Stimulated activated CD8-positive, alpha-beta memory T cell treated with anti-CD3 and anti-CD28 coated beads, Interleukin-15, amount 100 ng/mL, for 24 hours (primary cell): ENCODE measurements at places on chromosomes 1 and 21.

GRCh38 chr1:18452550-18452949 lies 28.2 kb upstream of the KLHDC7A start:
- no peak for DNase-seq

DNA sequence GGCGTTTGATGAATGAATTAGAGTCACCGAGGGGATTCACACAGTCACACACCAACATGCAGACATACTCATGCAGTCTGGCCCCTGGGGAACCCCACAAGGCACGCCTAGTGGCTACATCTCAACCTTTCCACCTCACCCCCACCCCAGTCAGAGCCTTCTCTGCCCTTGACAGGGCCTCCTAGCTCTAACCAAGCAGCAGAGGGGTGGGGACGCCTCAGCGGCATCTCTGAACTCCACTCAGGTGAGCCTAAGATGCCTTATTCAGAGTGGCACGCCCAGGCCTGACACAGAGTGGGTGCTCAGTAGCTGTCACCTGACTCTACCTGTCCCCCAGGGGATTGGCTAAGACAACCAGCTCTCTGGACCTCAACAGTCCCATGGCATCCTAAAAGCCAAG lies 3.7 kb upstream of the SDC3 start:
- no peak for DNase-seq

GRCh38 chr1:63622849-63623566 lies 29.8 kb downstream of the PGM1 start:
- no peak for DNase-seq

- DNase-seq = no peak
These were observed 992 bp upstream of the SSX2IP start for GRCh38 chr1:84691122-84691783.

- DNase-seq = no peak
These were observed 210.2 kb downstream of the LRRC7 start for GRCh38 chr1:69777971-69778370.

- no peak for DNase-seq
These were observed 28.6 kb downstream of the CAMSAP2 start for GRCh38 chr1:200767321-200767720.

GRCh38 chr1:15804060-15804459 lies 3.4 kb downstream of the UQCRHL start:
- DNase-seq = no peak

DNA sequence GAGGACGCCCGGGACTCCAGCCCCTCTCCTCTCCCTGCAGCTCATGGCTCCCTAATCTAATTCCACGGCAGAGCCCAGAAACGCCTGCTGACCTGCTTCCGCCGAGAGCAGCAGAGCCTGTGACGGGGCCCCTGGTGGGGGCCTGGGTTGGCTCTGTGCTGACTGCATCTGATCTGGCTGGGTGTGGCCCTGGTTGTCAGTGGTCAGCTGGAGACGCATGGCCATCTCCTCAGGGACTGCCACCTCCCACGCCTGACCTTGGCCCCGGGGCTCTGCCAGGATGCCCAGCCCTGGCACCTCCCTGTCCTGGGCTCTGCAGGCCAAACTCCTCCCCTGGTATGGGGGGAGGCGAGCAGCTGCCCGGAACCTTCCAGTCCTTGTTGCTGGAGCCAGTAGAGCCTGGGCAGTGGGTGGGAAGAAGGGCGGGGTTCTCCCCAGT lies 1.1 kb upstream of the PLCH2 start:
- DNase-seq = no peak

GRCh38 chr1:221328371-221328770 lies 413.5 kb downstream of the DUSP10 start:
- no peak for DNase-seq

DNA sequence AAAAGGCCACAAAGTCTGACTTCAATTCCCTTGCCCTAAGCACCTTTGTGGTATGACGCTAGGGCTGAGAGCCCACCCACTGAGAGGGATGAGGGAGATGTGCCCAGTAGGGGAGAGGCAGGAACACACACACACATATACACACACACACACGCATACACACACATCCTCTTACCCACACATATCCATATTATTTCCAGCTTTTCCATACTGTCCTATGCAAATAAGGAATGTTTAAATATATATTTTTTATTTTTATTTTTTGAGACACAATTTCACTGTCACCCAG lies 3.0 kb downstream of the RAB25 start:
- DNase-seq = no peak

DNA sequence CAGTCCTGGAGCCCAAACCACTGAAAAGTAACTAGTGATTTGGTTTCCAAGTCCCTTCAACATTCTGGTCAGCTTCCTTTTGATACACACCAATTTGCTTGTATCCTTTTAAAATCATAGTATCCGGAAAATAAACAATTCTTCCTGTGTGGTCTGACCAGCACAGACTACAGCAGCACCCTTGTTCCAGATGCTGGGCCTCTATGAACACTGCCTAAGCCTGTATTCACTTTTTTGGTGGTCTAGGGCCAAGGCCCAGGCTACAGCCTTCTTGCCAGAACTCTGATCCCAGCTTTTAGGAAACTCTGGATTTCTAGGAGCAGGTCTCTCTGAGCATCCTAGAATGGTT lies 801 bp upstream of the DDAH1 start:
- DNase-seq = no peak

DNA sequence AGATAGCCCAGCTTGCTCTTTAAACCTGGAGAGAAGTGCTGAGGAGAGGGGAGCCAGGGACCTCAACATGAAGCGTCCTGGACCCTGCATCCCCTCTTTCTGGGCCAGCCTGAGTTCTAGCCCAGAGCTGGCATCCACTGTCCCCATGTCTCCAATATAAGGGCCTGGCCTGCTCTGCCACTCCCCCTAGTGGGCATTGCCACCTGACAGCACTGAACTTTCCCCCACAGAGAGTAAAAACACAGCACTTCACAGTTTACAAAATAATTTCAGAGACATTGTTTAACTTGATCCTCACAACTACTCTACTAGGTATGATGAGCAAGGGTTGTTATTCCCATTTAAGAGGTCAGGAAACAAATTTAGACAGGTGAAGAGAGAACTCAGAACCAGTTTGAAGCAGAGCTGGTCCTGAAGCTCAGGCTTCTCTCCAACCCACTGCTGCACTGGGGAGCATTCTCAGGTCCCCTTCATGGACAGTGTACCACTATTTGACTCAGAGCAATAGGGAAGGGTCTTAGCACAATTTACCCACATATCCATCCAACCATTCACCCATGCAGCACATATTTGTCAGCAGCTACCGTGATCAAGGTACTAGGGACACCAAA lies 151.2 kb downstream of the DMRTA2 start:
- no peak for DNase-seq

GRCh38 chr1:10773376-10773775 lies 23.1 kb downstream of the CASZ1 start:
- DNase-seq = no peak

- DNase-seq = no peak
These were observed 93.5 kb downstream of the TTLL7 start for GRCh38 chr1:83905315-83905907.

- no peak for DNase-seq
These were observed 106.6 kb downstream of the NPHP4 start for GRCh38 chr1:5885471-5886139.

- no peak for DNase-seq
These were observed 120.6 kb downstream of the FCRL5 start for GRCh38 chr1:157431751-157432150.

DNA sequence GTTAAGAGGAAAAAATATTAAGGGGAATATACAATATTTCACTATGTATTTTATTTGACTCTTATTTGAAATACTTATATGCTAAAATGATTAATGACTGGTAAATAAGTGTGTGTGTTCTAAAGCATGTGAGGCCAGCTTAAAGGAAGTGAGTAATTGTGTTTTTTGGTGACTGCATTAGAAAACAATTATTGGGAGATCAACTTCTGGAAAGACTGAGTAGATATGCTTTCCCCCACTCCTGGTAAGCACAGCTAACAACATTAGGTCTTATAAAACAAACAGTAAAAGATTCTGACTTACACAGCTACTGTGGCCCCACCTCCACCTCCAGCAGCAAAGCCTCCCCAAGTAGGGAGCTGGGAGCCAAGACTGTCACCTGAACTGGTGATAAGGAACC lies 403.0 kb downstream of the SRGAP2C start:
- DNase-seq = no peak

DNA sequence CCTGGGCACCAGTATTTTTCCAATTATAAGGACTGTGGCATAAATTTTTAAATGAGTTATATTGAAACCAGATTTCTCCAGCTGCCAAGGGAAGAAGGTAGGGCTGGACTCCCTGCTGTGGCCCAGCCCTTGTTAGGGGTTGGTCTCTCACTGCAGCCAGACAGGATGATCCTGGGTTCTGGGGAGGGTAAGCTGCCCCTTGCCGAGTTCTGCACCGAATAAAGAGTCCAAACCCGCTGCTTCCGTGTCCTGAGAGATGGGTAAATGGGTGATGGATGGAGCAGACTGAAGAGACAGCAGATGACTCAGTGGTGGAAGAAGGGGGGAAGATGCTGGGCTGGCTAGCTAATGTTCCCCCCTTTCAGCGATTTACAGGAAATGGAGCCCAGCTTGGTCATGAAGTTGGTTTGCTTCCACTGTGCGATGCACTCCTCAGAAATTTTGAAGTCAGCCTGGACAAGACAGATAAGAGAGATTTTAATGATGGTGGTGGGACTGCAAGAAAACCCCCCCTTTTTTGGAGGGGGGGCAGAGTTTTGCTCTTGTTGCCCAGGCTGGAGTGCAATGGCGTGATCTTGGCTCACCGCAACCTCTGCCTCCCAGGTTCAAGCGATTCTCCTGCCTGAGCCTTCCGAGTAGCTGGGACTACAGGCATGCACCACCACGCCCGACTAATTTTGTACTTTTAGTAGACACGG lies 41.4 kb downstream of the YARS1 start:
- DNase-seq = no peak

DNA sequence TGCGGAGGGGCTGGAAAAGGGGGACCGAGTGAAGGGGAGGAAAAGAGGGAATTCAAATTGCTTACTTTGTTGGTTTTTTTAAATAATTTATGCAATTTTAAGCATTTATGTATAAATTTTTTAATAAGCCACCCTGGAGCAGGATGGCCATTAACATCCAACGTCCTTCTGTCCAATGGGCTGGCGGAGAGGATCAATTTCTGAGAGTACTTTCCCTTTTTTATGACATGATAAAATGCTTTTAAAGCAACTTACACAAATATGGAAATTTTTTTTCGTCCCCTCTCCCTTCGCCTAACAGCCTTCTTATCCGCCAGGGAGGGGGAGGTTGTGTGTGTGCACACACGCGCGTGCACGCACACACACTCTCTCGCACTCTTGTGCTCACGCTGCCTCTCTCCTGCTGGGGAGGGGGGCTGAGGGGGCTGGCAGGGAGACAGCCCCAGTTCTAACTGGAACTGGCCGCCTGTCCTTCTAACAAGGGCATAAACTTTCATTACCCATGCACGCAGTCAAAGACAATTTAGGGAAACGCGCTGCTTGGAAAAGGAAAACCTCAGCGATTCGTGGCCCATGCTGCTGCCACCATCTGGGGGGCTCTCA lies 123.2 kb downstream of the CASZ1 start:
- no peak for DNase-seq

- no peak for DNase-seq
These were observed 161.3 kb downstream of the PCBP3 start for GRCh38 chr21:45804809-45805313.

- no peak for DNase-seq
These were observed 56.1 kb downstream of the NDUFS5 start for GRCh38 chr1:39082010-39082799.

GRCh38 chr1:170010443-170010842 lies 64.1 kb downstream of the KIFAP3 start:
- DNase-seq = no peak

- DNase-seq = no peak
These were observed 178.5 kb upstream of the GALNT2 start for GRCh38 chr1:229888561-229889001.

DNA sequence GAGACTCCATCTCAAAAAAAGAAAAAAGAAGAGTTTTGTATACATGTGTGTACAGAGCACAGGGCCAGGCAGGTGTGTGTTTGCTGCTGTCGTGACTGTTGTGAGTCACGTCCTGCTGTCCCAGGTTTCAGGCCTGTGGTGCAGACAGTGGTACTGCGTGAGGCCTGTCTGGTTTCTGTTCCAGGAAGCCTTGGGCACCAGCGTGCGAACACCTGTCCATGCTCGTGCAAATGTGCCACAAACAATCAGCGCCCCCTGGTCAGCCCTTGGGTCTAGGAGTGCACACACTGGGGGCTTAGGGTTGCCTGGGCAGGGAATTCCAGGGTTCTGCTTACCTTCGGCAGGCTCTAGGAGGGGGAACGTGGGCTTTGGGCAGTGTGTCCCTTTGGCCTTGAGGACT lies 16.9 kb downstream of the GPR157 start:
- DNase-seq = no peak

- DNase-seq = no peak
These were observed 77.3 kb downstream of the RPE65 start for GRCh38 chr1:68372487-68372886.

- no peak for DNase-seq
These were observed 2.9 kb downstream of the PTPRF start for GRCh38 chr1:43533584-43533983.

DNA sequence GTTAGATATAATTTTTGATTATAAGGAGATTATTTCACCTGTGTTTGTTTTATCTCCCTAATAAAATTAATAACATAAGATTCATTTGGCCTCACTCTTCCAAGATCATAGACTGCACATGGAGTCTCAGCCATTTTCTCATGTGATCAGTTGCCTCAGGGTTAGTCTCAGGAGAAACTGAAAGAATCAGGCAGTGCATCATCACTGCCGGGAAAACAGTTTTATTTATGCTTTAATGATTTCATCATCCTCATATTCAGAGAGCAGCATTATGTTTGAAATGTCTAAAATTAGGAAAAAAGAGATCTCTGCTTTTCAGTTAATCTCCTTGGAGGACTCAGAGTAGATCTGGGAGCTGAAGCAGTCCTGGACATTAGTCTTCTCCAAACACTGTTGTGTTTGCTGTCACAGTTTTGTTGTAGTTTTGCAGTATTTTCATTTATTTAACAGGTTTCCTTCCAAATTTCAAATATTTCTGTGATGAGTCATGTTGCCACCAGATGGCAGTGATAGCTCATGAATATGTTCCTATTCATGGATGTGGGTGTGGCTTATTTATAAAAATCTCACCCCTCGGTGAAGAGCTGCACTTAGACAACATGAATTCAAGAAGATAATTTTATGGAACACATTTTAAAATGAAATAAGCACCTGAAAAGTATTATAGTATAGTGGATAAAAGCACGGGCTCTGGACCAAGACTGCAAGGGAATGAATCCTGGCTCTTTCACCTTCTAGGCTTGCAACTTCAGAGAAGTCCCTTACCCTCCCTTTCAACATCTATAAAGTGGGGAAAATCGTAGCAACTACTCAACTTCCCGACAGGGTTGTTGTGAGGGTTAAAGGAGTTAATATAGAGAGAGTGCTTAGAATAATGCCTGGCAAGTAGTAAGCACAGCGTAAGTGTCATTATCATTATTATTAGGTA lies 31.2 kb downstream of the CHD1L start:
- no peak for DNase-seq

DNA sequence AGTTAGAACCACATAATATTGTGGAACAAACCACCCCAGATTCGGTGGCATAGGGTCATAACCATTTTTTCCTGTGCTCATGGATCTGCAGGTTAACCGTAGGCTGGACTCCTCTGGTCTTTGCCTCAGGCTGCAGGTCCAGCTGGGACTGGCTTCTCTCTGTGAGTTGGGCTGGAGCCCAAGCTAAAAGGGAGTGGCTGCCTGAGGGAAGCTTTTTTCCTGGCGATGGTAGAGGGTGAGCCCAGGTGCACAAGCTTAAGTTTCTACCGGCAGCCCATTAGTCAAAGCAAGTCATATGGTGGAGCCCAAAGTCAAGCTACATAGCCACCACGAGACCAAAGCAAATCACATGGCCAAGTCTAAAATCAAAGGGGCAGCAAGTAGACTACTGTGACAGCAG lies 13.8 kb downstream of the EPHX4 start:
- DNase-seq = no peak
